Natural killer cell treated with Interleukin-12 subunit alpha and Interleukin-12 subunit beta and Interleukin-15 and Interleukin-18, amount 100 ng/mL, for 72 hours (primary cell): ENCODE measurements at places on chromosomes 2 and 18. TPM values are rescaled to one million over a fixed set of nuclear protein-coding genes. Genes with fewer than 3 reads are reported as not detected.

PROC gene
- total RNA-seq: not detected

PTPRN gene
- not detected for total RNA-seq

SNED1 gene
- total RNA-seq: 0.14 TPM

DNA sequence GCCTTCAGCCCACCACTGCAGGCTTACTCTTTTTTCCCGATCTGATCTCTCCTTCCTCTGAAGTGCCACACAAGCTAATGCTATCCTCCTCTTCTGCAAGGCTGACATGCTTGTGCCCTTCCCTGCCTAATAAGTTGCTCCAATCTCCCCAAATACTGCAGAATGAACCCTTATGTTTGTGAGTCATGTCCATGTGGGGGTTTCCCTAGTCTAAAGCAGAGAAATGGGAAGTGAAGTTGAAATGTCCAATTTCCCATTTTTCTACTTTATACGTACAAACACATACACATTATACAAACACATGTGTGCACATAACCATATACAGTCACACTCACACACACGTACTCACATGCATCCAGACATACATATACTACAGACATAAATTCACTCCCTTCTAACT is 288.1 kb upstream of the CELF4 start:
- DNase-seq: no peak

DNA sequence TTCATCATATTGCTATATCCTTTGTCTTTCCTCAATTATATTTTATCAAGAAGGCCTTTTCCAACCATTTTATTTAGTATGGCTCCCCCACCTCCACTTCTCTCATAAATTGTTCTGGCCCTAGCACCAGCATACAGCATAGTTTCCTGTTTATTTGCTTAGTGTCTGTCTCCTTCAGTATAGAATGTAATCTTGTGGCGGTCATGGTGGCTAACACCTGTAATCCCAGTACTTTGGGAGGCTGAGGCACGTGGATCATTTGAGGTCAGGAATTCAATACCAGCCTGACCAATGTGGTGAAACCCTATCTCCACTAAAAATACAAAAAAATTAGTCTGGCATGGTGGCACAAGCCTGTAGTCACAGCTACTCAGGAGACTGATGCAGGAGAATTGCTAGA is 39.6 kb upstream of the CLASP1 start:
- DNase-seq: no peak
